NK-92 treated with Interleukin-12 subunit alpha and Interleukin-12 subunit beta, amount 100 ng/mL, for 24 hours (cell line): ENCODE measurements at places on chromosomes 7 and 10.

GRCh38 chr7:3266240-3266639 lies 34.8 kb upstream of the SDK1 start:
- no peak for DNase-seq

DNA sequence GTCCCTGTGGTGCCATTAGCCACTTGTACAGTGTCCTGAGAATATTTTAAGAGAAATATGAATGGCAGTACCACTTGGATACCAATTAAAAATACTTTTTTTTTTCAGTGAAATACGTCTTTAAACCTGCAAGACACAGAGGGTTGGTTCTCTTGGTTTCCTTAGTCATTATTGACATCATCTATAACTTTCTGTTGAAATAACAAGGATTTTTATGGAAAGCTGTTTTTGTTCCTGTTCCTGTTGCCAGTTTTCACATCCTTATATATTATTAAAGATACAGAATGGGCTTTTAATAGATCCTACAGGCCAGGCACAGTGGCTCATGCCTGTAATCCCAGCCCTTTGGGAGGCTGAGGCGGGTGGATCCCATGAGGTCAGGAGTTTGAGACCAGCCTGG lies 579.9 kb downstream of the AUTS2 start:
- no peak for DNase-seq

DNA sequence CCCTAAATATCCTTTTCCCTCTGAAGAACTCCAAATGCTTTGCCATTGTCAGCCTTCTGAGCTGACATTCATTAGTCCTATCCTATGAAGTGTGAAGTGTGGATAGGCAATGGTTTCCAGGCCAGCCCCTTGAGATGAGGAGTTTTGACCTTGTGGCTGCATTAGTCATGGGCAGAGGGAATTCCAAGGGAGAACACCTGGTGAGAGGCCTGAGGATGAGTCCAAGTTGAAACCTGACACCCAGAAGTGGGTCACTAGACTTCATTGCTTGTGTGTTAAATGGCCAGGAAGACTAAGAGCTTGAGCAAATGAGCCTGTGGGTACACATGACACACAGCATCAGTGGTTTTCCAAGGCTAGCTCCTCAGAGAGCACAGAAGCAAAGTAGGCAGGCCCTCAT lies 260.8 kb downstream of the SKAP2 start:
- DNase-seq: no peak

GRCh38 chr7:18086165-18087025 lies 58.7 kb upstream of the PRPS1L1 start:
- no peak for DNase-seq

DNA sequence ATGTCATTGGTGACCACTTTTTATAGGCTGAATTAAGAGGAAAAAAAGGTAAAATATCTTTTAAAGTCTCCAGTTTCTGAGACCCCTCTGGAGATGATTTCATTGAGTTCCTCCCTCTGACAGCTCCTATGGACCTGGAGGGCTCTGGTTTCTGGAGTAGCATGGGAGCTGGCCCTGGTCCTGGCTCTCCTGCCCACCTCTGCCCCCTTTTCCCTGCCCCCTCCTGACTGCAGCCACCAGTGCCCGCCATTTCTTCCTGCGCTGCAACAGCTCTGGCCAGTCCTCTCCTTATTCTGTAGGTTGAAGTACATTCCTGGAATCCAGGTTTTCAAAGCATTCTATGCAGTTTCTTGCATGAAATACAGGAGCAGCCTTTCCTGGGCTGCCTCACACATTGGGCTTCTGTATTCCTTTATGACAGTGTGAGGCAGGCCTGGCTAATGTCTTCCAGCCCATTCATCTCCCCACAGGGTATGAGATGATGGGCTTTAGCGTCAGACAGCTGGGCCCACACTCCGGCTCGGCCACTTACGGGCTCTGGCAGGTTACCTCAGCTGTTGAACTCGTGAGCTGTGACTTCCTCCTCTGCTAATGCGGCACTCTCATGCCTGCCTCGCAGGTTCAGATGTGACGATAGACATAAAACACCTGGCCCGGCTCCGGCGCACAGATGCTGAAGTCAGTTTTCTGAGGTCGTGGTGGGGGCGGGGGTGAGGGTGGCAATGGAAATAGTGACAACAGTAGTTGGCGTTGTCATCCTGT lies 101.7 kb downstream of the MGMT start:
- no peak for DNase-seq

DNA sequence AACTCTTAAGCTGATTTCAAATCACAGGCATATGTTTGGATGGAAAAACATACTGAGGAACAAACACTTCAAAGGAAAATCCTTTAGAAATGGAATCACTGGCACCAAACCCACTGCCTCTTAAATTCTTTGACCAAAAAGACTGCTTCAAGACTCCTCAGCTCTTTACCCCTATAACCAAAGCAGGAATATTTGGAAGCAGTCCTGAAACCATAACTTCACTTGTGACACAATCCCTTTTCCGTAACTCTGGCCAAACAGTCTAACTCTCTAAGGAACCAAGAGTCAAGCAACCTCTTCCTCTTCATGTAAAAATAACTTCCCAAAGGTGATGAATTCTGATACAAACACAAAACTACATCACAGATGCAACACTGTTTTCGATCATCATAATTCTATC lies 104.3 kb downstream of the MTERF1 start:
- no peak for DNase-seq

- no peak for DNase-seq
Measured at GRCh38 chr10:18414061-18414460, 237.3 kb downstream of the NSUN6 start.

DNA sequence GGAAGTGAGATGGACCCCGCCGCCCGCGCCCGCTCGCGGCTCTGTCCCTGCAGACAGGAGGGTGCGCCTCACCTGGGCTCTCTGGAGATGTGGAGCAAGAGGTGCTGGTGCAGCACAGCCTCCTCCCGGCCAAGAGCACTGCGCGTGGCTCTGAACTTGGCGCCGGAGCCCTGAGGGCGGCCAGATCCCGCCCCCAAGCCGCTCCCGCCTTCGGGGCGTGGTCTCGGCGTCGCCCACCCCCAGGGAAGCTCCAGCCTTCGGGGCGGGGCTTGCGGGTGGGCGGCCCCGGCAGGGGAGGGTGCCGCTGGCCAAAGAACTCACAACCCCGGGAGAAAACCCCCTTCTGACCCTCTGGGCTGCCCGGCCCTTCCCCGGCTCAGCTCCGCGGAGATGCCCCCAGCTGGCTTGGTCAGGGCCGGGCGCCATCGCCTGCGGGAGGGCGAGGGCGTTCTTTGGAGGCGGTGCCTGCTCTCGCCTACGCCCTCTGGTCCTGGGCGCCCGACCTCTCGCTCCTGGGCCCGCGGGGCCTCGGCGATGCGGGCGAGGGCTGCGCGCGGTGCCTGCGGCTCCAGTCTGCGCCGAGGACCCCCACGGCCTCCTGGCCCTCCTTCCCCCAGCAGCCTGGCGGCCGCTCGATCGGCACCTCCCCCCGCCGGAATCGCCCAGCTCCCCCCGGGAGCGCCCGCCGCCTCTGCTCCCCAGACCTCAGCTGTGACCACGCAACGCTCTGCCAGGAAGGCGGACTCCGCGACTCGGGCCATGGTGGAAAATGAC lies at the start of gene ZNF488:
Gene ZNF488 (minus strand): TSS at position 146 of the 774 bp plus-strand sequence. CDS start 15,464 bp downstream, outside the sequence.
- DNase-seq: no peak

GRCh38 chr10:101237081-101237981 lies 8.1 kb upstream of the LBX1 start:
- DNase-seq: no peak

DNA sequence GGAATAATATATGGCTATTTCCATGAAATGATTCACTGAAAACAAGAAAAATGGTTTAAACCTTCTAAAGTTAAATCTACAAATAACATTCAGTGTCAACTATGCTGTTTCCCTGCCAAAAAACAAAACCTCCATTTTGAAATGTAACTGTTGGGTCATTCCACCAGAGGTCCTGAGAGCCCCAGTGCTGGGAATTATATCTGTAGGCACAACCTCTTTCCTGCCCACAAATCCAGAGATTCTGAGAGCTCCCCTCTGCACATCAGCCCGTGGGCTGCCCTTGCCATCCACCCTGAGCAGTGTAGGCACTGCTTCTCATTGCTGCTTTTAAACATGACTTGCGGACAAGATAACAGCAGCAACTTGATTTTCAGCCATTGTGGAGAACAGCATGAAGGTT lies 198.6 kb downstream of the TMEM178B start:
- no peak for DNase-seq

GRCh38 chr10:21517134-21518031 lies 8.1 kb downstream of the SKIDA1 start:
- no peak for DNase-seq

DNA sequence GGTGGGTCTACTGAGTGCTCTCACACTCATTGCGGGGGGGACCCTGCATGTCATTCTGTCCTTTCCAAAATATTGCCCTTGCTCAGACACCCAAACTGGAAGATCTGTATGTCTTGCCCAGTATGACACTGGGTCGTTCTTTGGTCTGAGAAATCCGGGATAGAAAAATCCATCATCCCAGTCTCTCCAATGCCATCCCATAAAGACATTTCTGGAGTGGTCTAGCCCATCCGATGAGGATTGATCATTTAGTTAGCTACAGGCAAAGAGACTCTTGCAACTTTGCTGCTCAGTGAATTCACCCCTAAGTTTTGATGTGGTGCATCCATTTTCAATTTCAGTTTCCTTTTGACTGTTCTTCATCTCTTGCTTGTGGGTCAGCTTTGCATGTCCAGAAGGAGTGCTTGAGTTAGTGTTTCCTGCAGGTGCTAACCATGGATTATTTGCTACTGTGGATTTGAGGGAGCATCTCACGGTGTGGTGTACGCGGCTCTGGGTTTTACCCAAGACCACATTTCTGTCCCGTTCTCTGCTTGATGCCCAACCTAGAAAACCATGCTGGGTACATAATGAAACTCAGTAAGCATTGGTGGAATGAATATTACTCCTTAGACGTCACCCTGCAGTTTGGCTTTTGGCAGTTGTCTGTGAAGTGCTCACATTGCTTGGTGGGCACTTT lies 247.0 kb upstream of the MKI67 start:
- no peak for DNase-seq

DNA sequence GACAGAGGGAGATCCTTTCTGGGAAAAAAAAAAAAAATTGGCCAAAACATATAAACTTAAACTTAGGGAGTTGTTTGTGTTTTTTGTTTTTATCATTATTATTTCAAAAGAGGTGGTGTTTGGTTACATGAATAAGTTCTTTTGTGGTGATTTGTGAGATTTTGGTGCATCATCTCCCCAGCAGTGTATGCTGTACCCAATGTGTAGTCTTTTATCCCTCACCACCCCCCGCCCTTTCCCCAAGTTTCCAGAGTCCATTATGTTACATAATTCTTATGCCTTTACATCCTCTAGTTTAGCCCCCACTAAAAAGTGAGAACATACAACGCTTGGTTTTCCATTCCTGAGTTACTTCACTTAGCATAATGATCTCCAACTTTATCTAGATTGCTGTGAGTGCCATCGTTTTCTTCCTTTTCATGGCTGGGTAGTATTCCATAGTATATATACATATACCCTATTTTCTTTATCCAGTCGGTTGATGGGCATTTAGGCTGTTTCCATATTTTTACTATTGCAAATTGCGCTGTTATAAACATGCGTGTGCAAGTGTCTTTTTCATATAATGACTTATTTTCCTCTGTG lies 148.1 kb upstream of the ZNF92 start:
- DNase-seq: no peak

DNA sequence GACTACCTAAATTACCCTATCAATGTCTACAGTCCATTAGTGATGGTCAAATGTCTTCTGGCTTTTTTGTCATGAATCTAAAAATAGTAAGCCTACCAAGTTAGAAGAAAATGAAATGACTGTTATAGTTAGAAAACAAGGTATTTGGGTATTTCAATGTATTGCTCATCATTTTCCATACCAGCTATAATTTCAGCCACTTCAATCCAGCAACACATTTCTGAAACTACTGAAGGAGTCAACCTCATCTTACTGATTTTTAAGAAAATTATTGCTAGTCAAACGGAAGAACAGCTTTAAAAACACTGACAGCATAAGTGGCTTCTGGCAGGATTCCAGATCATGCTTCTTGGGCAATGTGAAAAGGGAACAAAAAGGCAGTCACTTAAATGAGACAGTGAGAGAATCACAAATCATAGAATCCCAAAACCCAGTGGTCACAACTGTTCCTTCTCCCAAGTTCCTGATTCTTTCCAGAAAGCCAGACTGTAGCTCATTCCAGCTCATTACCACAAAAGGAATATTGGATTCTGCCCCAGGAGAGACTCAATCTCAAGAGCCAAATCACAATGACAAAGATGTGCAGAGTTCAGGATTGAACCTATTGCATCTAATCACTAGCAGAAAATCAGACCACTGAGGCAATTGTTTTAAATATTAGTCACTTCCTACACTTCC lies 61.2 kb upstream of the LRRN3 start:
- no peak for DNase-seq

DNA sequence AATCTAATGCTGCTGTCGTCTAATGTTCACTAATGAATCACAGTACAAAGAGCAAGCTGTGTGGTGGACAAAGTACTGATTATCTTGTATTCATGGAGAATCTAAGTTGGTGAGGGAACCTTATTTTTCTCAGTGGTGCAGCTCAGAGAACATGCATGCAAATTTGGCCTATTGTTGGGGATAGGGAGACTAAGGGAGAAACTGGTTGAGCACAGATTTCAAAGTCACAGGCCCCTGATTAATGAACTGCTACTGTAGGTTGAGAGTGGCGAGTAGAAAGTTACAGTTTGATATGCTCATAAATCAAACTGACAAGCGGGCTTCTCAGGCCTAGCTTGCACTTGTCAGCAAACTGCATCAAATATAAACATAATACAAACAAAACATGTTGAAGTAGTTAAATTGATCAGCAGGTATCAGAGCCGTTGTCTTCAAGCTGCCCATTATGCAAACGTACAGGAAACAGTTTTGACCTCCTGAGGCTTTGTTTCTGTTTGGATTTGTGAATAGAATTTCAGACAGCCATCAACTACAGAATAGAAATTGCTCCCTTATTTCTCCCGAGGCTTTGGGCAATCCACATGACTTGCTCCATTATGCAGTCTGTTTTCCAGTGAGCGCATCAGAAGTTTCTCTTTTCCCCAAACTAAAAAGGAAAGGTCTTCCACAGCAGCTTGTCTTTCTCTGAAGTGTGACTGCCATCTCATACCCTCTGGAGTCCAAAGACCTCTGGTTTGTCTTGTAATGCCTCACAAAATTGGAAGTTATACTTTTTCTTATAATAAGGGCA lies 215.8 kb downstream of the FOXP2 start:
- DNase-seq: no peak

- no peak for DNase-seq
Measured at GRCh38 chr10:121157998-121158397, 306.8 kb downstream of the WDR11 start.

- no peak for DNase-seq
Measured at GRCh38 chr10:51920672-51921071, 221.3 kb upstream of the CSTF2T start.

GRCh38 chr7:89054361-89054760 lies 258.8 kb upstream of the TEX47 start:
- DNase-seq: no peak
